ENCODE measurements at places on chromosomes 6 and 20.

DNA sequence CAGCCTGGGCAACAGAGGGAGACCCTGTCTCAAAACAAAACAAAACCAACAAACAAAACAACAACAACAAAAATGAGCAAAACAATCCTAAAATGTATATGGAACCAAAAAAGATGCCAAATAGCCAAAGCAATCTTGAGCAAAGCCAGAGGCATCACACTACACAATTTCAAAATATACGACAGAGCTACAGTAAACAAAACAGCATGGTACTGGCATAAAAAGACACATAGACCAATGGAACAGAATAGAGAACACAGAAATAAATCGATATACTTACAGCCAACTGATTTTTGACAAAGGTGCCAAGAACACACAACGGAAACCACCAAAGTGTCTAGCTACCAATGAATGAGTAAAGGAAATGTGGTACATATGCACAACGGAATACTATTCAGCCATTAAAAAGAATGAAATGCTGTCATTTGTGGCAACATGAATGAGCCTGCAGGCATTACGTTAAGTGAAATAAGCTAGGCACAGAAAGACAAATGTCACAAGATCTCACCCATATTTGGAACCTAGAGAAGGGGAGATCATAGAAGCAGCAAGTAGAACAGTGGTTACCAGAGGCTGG lies 16.4 kb downstream of the PXDC1 start:
- no peak for DNase-seq

DNA sequence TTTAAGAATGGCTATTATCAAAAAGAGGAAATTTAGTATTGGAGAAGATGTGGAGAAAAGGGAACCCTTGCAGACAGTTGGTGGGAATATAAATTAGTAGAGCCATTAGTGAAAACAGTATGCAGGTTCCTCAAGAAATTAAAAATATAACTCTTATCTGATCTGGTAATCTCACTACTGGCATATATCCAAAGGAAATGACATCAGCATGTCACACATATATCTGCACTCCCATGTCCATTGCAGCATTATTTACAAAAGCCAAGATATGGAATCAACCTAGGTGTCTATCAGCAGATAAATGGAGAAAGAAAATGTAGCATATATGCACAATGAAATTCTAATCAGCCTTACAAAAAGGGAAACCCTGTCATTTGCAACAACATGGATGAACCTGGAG lies 2.6 kb downstream of the SIRPG start:
- no peak for DNase-seq

- DNase-seq, result no peak
Observed at GRCh38 chr20:55701467-55701866, 303.9 kb downstream of the CBLN4 start.

DNA sequence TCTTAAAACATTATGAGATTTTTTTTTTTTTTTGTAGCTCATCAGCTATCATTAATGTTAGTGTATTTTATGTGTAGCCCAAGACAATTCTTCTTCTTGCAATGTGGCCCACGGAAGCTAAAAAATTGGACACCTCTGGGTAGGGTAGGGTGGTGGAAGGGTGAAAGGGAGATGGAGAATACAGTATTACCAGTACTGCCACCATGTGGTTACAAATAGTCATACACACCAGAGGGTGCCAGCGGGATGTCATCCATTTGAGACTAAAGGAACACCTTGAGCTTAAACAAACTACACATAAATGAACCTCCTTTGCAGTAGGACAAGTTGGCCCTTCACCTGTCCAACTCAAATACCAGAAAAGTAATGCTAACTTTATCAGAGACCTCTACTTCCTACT lies 601.9 kb downstream of the HTR1B start:
- no peak for DNase-seq

- no peak for DNase-seq
Observed at GRCh38 chr6:155380666-155381332, 66.5 kb upstream of the TFB1M start.

Measured in fibroblast of skin of right biceps (primary cell).